ENCODE measurements at places on chromosomes 3 and 15.

DNA sequence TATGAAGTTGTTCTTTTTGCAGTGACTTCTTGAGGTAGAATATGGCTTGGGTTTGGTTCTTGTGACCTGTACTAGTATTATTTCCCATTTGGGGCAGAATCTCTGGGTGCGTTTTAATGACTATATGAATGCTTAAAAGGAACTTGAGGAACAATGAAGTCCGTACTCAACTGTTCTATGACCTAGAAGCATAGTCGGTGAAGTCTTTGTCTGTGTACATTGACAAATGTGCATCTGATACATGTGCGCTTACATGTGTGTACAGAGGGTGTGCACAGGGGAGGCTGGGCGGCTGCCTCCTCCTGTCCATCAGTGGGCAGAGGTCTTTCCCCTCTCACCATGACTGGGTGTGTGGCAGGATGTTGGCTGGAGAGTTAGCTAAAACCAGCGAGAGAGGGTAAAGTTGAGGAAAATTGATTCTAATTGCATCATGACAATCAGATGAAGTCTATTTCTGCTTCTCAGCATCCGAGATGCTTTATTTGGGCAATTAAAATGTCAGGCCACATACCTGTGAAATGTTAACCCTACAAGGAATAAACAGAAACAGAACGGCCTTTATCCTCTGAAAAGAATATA lies 1.0 kb upstream of the NR2F2 start:
- peak; percentile 18 for DNase-seq

- no peak for DNase-seq
Observed at GRCh38 chr3:10421996-10422395, 83.4 kb downstream of the ATP2B2 start.

- DNase-seq = no peak
Observed at GRCh38 chr15:84616235-84616634, 15.4 kb downstream of the ZSCAN2 start.

DNA sequence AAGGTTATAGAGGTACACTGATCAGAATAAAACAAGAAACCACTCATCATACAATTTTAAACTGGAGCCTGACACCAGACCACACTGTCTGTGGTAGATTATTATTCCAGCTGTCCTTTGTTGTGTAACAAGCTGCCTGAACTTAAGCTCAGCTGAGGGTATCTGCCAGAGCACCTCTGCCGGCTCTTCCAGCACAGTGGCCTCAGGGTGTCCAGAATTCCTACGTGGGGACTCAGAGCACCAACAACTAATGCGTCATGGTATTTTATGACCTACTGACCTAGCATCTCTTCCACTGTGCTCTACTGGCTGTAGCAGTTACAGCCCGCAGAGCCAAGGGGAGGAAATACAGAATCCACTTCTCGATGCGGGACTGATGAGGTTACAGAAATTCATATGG lies 15.6 kb upstream of the RAF1 start:
- DNase-seq = no peak

GRCh38 chr3:185866555-185866954 lies 41.7 kb upstream of the IGF2BP2 start:
- DNase-seq = no peak

DNA sequence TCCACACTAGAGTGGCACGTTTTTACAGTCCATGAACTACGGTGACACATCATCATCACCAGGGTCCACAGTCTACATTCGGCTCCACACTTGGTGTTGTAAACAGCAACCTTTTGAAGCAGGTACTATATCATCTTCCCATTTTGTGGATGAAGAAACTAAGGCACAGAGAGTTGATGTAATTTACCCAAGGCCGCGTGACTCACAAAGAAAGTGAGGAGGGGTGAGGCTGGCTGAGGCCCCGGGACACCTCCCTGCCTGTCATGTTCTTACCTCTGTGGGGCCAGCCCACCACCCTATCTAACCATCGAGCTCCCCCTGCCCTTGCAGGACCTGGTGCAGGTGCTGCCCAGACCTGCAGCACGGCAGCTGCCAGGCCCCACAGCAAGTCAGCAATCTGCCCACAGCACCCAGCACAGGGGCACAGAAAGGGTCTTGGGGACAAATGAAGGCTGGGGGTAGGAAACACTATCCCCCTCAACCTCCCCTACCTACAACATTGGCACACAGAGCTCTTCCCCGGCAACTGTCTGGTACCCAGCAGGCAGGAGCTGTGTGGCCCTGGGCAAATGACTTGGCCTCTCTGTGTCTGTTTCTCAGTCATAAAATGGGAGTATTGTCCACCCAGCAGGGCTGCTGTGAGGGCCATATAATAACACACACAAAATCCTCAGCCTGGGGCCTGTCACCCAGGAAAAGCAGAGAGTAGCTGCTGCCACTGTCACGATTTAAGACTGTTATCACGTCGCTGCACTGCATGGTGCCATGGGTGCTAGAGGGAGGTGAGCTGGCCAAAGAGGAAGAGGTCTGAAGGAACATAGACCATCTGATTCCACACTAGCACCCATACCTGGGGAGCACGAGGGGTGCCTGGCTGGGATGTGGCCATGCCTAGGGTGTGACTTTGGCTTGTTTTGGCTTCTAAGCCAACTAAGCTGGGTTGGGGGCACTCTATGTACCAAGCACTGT lies 115.1 kb downstream of the IQSEC1 start:
- DNase-seq = no peak
